ENCODE measurements at places on chromosomes 1 and 21. TPM values are rescaled to one million over a fixed set of nuclear protein-coding genes. Genes with fewer than 3 reads are reported as not detected.

DNA sequence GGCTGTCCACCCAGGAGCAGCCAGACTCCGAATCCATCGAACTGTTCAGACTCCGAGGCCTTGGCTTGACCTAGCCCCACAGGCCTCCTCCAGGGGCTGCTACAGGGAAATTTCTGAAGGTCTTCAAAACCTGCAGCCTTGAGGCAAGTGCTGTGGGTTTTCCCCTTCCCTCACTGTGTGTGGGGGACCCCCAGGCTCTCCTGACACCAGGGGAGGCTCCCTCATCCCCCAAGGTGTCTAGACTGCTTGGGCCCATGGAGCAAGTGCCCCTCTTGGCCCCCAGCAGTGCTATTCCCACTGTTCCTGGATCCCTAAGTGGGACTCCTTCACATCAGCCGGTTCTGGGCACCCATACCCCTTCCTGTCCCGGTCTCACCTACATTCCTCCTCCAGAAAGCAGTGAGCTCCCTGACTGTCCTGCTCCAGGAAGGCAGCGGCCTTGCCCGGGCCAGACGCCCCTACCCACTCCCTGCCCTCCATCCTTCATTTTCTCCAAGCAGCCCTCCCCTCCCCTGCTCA, 814 bp downstream of the PAQR7 start:
- H3K4me3 ChIP-seq, result peak overlapping the region; percentile 80
- peaks cover 11% of the 10 kb centered on the region for H3K36me3 ChIP-seq
- DNase-seq, result peak; percentile 71

DNA sequence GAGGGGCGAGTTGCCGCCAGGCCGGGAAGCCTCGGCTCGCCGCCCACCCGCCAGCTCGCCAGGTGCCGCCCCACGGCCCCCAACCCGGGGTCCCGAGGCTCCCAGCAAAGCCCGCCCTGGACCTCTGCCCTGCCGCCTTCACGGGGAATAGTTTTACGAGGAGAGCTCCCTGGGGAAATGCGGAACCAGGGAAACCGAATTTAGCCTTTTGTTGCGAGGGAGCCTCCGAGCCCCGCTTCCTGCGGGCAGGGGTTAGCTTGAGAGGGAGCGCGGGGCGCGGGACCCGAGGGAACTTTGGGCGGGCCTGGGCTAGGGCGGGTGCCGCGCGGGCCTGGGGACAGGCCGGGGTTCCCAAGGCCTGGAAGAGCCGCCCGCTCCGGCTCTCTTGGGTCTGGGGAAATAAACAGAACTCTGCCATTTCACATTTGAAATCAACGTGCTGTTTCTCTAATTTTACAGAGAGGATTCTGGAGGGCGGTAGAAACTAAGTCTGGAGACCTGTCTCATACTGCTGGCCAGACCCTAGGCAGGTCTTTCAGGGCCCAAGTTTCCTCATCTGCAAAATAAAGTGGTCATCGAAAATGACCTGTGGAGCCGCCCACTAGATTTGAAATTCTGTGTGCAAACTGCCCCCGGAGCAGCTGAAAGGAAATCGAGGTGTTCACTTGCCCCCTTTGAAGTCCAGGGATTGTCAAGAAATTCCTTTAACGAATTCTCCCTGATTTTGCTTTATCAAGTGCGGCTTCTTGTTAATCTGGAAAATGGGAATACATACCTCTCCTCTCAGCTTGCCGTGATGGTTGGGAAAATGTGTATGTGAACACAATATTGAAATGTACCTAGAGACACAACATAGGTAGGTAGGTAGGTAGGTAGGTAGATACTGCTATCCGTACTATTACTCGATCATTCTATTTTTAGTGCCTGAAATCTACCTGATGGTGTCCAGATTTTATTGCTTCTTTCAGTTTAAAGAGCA, 749 bp upstream of the GLUL start:
- H3K36me3 ChIP-seq, result peaks cover 14% of the 10 kb centered on the region
- peak; percentile 83 for DNase-seq
- H3K4me1 ChIP-seq, result peaks cover 7% of the 10 kb centered on the region
- H3K27ac ChIP-seq, result peak overlapping the region; percentile 44

DNA sequence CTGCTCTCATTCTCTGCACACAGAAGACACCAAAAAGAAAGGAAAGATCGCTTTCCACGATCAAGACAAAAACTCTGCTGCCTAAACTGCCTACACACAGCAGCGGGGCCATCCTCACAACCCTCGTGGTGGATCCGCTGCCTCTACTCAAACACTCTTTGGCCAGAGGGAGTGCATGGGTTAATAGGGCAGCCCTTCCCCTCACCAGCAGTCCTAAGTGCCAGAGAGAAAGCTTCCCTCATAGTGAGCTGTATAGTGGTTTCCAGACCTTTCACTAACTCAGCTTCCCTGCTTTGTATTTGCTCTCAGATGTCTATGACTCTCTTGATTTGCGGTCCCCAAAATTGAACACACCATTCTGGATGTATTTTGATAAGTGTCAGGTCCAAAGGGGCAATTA, 30.9 kb downstream of the GPR161 start:
- no peaks in the 10 kb centered on the region for H3K27me3 ChIP-seq
- DNase-seq, result no peak
- no peak overlapping the region for H3K27ac ChIP-seq
- H3K4me1 ChIP-seq, result no peaks in the 10 kb centered on the region

DNA sequence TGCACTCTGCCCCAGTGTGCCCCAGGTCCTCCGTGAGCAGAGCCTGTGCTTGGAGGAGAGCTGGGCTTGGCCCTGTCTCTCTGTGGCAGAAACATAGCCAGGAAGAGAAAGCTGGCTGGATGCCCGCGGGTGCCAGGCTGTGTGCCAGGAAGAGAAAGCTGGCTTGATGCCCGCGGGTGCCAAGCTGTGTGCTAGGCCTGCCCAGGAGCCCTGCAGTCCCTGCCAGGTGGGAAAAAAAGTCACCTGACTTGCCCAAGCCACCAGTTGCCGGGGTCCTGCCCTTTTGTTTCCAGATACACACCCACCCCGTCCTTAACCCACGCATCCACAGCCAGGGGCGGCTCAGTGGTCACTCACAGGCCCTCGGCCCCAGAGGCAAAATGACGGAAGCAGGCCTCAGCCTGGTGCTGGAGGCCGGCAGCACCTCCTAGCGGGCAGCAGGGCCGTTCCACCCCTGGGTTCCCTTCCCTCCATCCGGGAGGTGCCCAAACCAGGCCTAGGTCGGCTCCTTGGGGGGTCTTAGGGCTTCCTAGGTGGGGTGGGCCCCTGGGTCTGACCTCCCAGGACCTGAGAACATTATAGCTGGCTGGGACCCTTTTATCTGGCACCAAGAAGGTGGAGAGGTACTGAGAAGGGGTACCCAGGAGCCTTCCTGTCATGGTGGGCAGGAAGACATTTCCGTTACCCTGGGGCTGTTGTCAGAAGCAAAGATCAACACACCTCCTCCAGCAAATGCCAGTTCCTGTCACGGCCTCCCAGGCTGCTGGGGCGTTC, 9.1 kb downstream of the ITGB2 start:
- H3K36me3 ChIP-seq, result no peaks in the 10 kb centered on the region
- H3K27ac ChIP-seq, result no peak overlapping the region
- H3K27me3 ChIP-seq, result no peaks in the 10 kb centered on the region
- peaks cover 12% of the 10 kb centered on the region for H3K4me1 ChIP-seq
- DNase-seq, result no peak

DNA sequence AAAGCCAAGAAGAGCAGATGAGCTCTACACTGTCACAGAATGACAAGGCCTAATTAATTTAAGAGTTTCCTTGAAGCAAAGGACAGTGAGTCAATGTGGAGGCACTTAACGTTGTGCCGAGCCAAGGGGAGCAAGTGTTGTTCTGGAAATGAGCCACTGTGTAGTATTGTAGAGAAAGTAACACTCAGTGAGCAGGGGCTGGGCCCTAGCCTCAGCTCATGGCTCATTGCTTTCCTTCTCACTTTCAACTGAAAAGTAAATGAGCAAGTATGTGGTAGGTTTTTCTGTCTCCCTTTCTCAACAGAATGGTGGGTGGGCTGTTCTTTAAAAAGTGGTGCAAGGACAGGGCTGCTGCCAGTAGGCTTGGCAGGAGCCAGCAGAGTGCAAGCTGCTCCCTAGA, 11.8 kb upstream of the KIAA0040 start:
- H3K4me3 ChIP-seq, result no peak overlapping the region
- H3K27ac ChIP-seq, result no peak overlapping the region
- no peak for DNase-seq
- no peaks in the 10 kb centered on the region for H3K36me3 ChIP-seq
- H3K4me1 ChIP-seq, result no peaks in the 10 kb centered on the region

Gene REN
- not detected for total RNA-seq

GRCh38 chr1:200096774-200097173, 69.3 kb downstream of the NR5A2 start:
- peaks cover 10% of the 10 kb centered on the region for H3K27me3 ChIP-seq
- no peaks in the 10 kb centered on the region for H3K36me3 ChIP-seq
- no peak for DNase-seq

Gene HNRNPR
- total RNA-seq, result 69.5 TPM

Gene APP
- total RNA-seq, result 373 TPM

Gene GABRD
- total RNA-seq, result not detected

Gene PLD5
- total RNA-seq, result not detected

- DNase-seq, result no peak
- no peaks in the 10 kb centered on the region for H3K27me3 ChIP-seq
- H3K4me1 ChIP-seq, result no peaks in the 10 kb centered on the region
These were observed 13.7 kb downstream of the CD55 start for GRCh38 chr1:207335138-207335537.

GRCh38 chr21:41744028-41744930, 22.6 kb downstream of the RIPK4 start:
- H3K36me3 ChIP-seq, result no peaks in the 10 kb centered on the region
- no peak overlapping the region for H3K4me3 ChIP-seq
- no peaks in the 10 kb centered on the region for H3K27me3 ChIP-seq
- H3K27ac ChIP-seq, result no peak overlapping the region
- DNase-seq, result no peak

DNA sequence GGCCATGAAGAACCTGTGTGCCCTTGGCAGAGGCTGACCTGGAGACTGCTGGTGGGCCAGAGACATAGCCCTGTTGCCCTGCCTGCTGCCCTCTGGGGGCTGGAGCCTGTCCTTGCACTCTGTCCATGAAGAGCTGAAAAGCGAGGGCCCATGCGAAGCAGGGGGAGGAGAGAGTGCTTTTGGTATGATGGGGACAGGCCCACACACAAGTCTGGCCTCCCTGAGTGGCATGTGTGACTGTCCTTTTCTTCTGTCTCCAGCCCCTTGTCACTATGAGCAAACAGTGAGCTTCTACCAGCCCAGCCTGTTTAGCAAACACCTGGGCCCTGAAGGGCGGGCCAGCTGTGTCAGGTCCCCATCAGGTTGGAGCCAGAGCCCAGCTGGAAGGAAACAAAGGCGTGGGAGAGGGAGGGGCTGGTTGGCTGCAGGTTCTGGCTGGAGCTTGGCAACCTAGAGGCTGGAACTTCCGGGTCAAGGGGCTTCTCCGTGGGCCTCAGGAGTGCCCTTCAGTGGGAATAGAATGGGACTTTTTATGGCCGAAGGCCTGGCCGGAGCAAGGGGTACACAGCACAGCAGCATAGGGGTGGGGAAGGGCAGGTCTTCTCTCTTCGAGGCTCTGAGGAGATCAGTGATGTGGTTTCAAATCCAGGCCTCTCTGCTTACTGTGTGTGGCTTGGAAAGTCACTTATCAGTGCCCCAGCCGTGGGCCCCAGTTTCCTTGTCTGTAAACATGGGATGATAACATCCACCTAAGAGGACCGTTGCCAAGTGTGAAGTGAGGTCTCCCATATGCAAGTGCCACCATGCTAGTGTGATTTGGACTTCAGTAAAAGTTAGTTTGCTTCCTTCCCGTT, 14.3 kb downstream of the QSOX1 start:
- no peak overlapping the region for H3K27ac ChIP-seq
- peaks cover 41% of the 10 kb centered on the region for H3K36me3 ChIP-seq
- H3K4me1 ChIP-seq, result peaks cover 7% of the 10 kb centered on the region
- H3K4me3 ChIP-seq, result no peak overlapping the region

- H3K4me1 ChIP-seq, result no peaks in the 10 kb centered on the region
- no peak overlapping the region for H3K27ac ChIP-seq
- DNase-seq, result no peak
- no peak overlapping the region for H3K4me3 ChIP-seq
These were observed 137.8 kb upstream of the PALMD start for GRCh38 chr1:99507906-99508732.

GRCh38 chr21:17709266-17709611, 96.5 kb upstream of the BTG3 start:
- no peak overlapping the region for H3K4me3 ChIP-seq
- H3K36me3 ChIP-seq, result no peaks in the 10 kb centered on the region
- H3K27me3 ChIP-seq, result no peaks in the 10 kb centered on the region
- DNase-seq, result no peak

DNA sequence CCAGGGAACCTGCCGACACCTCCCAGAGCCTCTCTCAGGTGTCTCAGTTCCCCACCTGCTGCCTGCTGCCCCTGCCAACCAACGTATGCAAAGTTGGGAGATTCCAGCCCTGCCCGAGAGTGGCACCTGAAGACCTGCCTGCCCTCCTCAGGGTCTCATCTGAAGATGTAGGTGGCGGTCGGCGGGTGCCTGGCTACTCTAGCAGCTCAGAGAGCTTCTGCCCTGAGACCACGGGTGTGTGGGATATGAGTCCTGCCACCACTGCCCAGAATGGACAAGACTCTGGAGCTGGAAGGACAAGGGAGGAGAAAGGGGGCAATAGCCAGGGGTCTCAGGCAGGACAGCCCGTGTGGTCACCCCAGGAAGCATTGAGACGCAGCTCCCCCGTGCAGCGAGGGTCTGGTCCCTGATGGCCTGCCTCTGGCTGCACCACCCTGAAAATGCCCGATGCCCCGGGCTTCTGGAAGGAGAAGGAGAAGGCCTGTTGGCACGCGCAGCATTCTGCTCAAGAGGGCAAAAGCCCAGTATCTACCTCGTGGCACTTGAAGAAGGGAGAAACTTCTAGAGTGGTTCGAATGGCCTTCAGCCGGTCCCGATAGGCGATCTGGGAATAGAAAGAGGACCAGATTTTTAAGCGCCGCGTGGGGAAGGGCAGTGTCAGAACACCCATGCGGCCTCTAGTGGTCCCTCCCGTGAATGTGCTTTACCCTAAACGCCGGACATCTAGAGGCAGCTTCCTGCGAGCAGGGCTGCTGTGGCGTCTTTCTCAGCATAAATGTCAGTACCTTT, 88.8 kb downstream of the STUM start:
- no peaks in the 10 kb centered on the region for H3K27me3 ChIP-seq
- DNase-seq, result peak; percentile 87
- no peak overlapping the region for H3K4me3 ChIP-seq
- no peak overlapping the region for H3K27ac ChIP-seq
- no peaks in the 10 kb centered on the region for H3K4me1 ChIP-seq
- no peaks in the 10 kb centered on the region for H3K36me3 ChIP-seq

DNA sequence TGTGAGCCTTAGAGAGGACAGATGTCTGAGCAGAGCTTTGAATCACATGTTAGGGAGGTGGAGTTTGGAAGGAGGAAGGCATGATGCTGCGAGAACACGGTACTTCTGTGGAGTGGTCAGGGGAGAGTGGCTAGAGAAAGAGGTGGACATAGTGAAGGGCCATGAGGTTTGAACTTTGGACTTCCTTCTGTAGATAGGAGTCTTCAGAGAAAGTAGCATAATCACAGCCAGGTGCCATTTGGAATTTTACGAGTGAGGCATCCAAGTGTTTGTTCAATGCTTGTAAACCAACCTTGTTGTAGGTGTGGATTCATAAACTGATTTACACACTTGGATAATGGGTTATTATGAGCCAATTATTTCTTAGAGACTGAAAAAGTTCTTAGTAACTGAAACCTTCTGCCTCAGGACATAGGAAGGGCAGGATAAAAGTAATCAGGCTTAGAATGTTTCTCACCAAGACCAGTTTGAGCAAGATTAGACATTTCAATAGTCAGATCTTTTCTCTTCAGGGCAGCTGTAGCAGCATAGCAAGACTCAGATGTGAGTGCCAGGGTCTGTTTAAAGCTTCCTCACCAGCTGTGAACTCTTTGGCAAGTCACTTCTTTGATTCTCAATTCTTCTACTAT, 83.5 kb upstream of the HMCN1 start:
- no peak overlapping the region for H3K4me3 ChIP-seq
- H3K36me3 ChIP-seq, result no peaks in the 10 kb centered on the region
- no peaks in the 10 kb centered on the region for H3K27me3 ChIP-seq
- H3K27ac ChIP-seq, result no peak overlapping the region

All from osteoblast (primary cell).